ENCODE measurements at places on chromosomes 12 and 14.

DNA sequence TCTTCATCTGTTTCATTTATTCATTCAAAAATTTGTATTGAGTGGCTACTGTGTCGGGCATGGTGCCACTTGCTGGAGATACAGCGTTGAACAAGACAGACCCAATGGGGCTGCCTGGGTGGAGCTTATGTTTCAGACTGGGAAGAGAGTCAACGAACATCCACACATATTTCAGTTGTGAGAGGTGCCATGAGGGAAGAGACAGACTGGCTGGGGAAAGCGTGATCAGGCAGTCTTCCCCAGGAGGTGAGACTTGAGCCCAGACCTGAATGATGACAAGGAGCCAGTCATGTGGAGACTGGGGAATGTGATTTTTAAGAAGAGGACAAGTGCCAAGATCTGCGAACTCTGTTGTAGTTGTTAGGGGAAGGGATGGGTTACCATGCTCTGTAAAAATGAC lies 12.2 kb downstream of the BICD1 start:
- no peak for DNase-seq

DNA sequence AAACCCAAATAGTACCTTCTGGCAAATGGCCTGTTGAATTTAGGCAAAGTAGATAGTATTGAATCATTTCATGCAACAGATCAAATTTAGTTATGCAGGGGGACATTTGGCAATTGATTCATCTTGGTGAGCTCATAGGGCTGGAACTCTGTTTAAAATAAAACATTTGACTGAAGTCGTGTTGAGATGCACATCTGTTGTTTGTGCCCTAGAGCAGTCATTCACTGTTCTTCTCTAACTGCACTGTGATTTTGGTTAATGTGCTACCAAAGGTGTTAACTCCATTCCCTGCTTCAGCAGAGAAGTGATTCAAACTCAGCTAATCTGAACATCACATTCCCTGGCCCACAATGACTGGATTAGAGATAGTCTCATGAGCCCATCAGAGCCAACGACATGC lies 44.0 kb upstream of the CSRP2 start:
- DNase-seq: no peak

- no peak for DNase-seq
Measured at GRCh38 chr12:111322336-111323250, 46.3 kb downstream of the PHETA1 start.

GRCh38 chr14:105258846-105259245 lies 10.5 kb downstream of the BTBD6 start:
- DNase-seq: no peak

DNA sequence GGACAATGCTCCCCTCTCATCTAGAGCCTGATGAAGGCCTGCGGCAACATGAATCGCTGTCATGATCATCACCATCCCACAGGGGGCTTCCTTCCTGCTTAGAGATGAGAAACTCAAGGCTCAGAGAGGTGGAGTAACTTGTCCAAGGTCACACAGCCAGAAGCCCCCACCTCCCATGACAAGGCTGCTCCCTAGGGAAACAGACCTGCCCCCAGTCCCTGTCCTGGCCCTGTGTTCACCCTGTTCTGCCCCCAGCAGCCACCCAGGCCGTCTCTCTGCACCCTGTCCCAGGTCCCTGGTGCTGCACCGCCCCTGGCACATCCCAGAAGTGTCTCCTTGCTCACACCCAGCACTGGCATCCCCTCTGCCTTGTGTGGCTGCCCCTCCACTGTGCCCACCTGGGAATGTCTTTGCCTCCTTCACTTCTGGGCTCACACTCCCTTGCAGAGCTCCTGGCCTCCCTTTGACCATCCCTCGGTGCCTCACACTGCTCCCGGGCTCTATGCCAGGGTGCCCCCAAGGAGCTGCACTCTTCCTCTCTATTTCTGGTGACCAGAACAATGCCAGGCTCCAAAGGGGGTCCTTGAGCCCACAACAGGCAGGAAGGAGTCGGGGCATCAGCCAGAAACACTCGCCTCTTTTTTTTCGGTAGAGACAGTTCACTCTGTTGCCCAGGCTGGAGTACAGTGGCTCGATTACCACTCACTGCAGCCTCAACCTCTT lies 70.5 kb downstream of the BCL11B start:
- no peak for DNase-seq

GRCh38 chr12:103457471-103457870 lies 38.3 kb downstream of the C12orf42 start:
- DNase-seq: no peak

GRCh38 chr12:123960856-123961255 lies 11.8 kb downstream of the CCDC92 start:
- no peak for DNase-seq

GRCh38 chr12:114776731-114777442 lies 92.9 kb upstream of the TBX3 start:
- DNase-seq: no peak

GRCh38 chr14:32005628-32006027 lies 71.5 kb upstream of the ARHGAP5 start:
- no peak for DNase-seq

DNA sequence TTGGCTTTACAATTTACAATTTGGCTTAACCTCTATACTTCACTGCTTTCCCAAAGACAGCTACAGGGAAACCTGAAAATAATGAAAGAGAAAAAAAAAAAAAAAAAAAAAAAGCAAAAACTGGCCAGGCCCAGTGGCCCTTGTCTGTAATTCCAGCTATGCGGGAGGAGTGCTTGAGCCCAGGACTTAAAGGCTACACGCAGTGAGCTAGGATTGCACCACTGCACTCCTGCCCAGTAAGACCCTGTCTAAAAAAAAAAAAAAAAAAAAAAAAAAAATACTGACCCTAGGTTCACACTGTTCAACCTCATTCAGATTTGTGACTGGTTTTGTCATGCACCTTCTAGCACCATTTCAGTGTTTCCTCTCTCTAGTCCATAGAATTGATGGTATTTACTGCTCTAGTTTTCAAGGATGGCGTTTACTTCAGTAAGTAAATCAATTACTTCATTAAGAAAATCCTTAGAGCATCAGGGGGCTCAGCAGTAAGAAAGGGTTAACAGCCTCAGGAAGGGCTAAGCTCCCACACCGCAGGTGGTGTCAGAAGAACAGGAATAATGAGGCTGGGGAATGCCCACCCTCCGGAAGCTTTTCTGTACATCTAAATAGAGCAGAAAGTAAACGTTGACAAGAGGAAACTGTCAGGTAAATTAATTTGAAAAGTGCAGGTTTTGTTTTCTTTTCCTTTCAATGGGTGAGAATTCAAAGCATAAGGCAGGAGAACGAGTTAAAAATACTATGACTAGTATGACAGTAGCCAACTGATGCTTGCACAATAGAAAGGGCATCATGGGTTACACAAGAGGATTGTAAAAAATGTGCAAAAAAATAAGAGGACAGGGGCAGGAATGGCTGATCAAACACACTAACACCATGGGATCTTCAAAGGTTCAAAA lies 115.0 kb upstream of the MDM1 start:
- no peak for DNase-seq

DNA sequence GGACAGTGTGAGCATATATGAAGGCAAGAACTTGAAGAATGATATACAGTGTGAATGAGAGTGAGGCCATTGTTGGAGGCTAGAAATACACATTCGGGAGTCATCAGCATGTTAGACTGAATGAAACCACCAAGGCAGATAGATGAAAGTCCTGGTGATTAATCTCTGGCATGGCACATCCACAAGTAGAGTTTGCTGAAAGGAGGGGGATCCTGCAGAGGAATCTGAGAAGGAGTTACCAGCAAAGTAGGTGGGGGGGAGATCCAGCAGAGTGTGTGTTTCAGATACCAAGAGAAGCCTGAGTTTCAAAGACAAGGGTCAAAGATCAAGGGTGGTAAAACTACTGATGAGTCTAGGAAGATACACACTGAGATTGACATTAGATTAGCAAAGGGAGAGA lies 426.7 kb upstream of the DCN start:
- no peak for DNase-seq

GRCh38 chr12:12482959-12483358 lies 79.7 kb downstream of the DUSP16 start:
- DNase-seq: no peak

GRCh38 chr14:70821584-70822529 lies 12.5 kb upstream of the MAP3K9 start:
- no peak for DNase-seq
